ENCODE measurements at places on chromosomes 1 and 21. TPM values are rescaled to one million over a fixed set of nuclear protein-coding genes. Genes with fewer than 3 reads are reported as not detected.

The MPZ gene
- 1.9 TPM for polyA plus RNA-seq

DNA sequence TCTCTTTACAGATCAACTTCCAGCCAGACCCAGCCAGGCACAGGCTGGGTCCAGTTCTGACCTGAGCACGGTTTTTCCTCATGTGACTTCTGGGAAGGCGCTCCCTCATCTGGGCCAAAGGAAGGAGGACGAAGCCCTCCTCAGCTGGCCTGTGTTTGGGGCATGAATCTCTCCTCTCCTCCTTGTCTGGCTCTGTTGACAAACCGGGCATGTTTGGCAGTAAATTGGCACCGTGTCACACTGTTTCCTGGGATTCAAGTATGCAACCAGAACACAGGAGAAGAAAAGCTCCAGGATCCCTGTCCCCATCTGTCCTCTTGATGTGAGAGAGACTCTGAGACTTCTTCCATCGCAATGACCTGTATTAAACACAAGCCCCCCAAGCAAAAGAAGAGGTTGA, 18.3 kb downstream of the NECAP2 start:
- H3K4me3 ChIP-seq, result no peak overlapping the region
- no peak overlapping the region for H3K27ac ChIP-seq
- DNase-seq, result no peak

The FAM72A gene
- 0.44 TPM for polyA plus RNA-seq

GRCh38 chr1:54220004-54220811, 20.2 kb downstream of the MRPL37 start:
- H3K27ac ChIP-seq, result peak overlapping the region; percentile 67
- peak; percentile 85 for DNase-seq
- no peak overlapping the region for H3K4me3 ChIP-seq
- peaks cover 20% of the 10 kb centered on the region for H3K4me1 ChIP-seq
- no peaks in the 10 kb centered on the region for H3K27me3 ChIP-seq
- no peaks in the 10 kb centered on the region for H3K36me3 ChIP-seq

GRCh38 chr1:20078711-20079110, 8.7 kb downstream of the PLA2G5 start:
- no peak overlapping the region for H3K4me3 ChIP-seq
- no peak for DNase-seq
- no peak overlapping the region for H3K27ac ChIP-seq
- no peaks in the 10 kb centered on the region for H3K36me3 ChIP-seq
- H3K27me3 ChIP-seq, result no peaks in the 10 kb centered on the region

The CFAP45 gene
- polyA plus RNA-seq, result 0.13 TPM

DNA sequence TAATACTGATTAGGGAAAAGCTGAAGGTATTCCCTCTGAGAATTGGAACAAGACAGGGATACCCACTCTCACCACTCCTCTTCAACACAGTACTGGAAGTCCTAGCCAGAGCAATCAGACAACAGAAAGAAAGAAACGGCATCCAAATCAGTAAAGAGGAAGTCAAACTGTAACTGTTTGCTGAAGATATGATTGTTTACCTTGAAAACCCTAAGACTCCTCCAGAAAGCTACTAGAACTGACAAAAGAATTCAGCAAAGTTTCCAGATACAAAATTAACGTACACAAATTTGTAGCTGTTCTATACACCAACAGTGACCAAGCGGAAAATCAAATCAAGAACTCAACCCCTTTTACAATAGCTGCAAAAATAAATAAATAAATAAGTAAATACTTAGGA, 78.6 kb downstream of the EXTL2 start:
- no peak overlapping the region for H3K27ac ChIP-seq
- H3K4me1 ChIP-seq, result no peaks in the 10 kb centered on the region
- DNase-seq, result no peak

GRCh38 chr1:220838578-220838977, 40.7 kb upstream of the HLX start:
- no peak overlapping the region for H3K27ac ChIP-seq
- H3K4me3 ChIP-seq, result no peak overlapping the region
- DNase-seq, result no peak
- no peaks in the 10 kb centered on the region for H3K4me1 ChIP-seq

- DNase-seq, result no peak
- no peaks in the 10 kb centered on the region for H3K4me1 ChIP-seq
- H3K36me3 ChIP-seq, result no peaks in the 10 kb centered on the region
- H3K27ac ChIP-seq, result no peak overlapping the region
- H3K4me3 ChIP-seq, result no peak overlapping the region
Measured at GRCh38 chr1:219143735-219144134, 29.9 kb upstream of the LYPLAL1 start.

GRCh38 chr1:43303471-43304313, 2.9 kb downstream of the TIE1 start:
- H3K4me1 ChIP-seq, result peaks cover 6% of the 10 kb centered on the region
- DNase-seq, result no peak
- no peak overlapping the region for H3K27ac ChIP-seq
- H3K4me3 ChIP-seq, result peak overlapping the region; percentile 42
- no peaks in the 10 kb centered on the region for H3K36me3 ChIP-seq
- H3K27me3 ChIP-seq, result no peaks in the 10 kb centered on the region

- H3K27ac ChIP-seq, result no peak overlapping the region
- no peak for DNase-seq
- no peak overlapping the region for H3K4me3 ChIP-seq
- peaks cover 25% of the 10 kb centered on the region for H3K27me3 ChIP-seq
- no peaks in the 10 kb centered on the region for H3K36me3 ChIP-seq
- no peaks in the 10 kb centered on the region for H3K4me1 ChIP-seq
Measured at GRCh38 chr21:45598109-45598508, 45.4 kb upstream of the PCBP3 start.

- H3K4me3 ChIP-seq, result peak overlapping the region; percentile 35
- DNase-seq, result no peak
- H3K27ac ChIP-seq, result peak overlapping the region; percentile 77
- no peaks in the 10 kb centered on the region for H3K36me3 ChIP-seq
Measured at GRCh38 chr1:61132645-61133334, 50.4 kb downstream of the NFIA start.

- no peaks in the 10 kb centered on the region for H3K36me3 ChIP-seq
- no peaks in the 10 kb centered on the region for H3K27me3 ChIP-seq
- no peak overlapping the region for H3K4me3 ChIP-seq
Measured at GRCh38 chr1:198691063-198691462, 52.2 kb downstream of the PTPRC start.

DNA sequence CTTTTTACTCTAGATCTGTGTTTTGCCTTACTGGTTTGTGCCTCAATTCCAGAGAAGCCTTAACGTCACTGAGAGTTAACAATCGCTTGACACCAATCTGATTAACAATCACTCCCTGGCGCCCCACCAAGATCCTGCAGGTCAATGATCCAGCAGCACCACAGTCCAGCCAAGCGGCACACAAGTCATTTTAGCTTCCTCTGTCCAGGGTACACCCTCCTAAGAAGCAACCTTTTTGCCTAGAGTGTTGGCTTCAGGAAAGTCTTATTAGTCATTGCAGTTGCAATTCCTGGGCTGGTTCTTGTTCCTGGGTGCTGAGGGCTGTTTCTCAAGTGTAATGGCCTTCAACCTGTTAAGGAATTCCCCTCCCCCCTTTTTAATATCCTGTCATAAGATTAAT, 323.0 kb upstream of the USP25 start:
- no peak overlapping the region for H3K4me3 ChIP-seq
- no peaks in the 10 kb centered on the region for H3K4me1 ChIP-seq
- no peak overlapping the region for H3K27ac ChIP-seq
- no peaks in the 10 kb centered on the region for H3K27me3 ChIP-seq
- H3K36me3 ChIP-seq, result no peaks in the 10 kb centered on the region

GRCh38 chr1:212638492-212639151, 30.1 kb downstream of the ATF3 start:
- peaks cover 7% of the 10 kb centered on the region for H3K27me3 ChIP-seq
- H3K4me1 ChIP-seq, result peaks cover 4% of the 10 kb centered on the region
- H3K27ac ChIP-seq, result peak overlapping the region; percentile 68
- H3K36me3 ChIP-seq, result no peaks in the 10 kb centered on the region

DNA sequence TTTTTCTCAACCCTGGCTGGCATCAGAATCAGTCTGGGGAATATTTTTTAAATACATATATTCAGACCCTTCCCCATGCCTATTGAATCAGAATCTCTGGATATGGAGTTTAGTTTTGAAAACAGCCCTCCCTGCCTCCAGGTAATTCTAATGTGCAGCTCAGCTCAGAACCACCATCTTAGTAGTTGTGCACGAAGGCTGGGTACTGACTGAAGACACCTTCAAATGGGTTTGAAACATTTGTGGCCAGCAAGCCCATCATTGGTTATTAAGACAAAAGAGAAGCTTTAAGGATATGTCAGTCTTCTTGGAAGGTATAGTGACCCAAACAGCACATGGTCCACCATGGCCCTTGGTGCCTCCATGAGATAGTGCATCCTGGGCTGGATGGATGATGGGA, 7.1 kb downstream of the LRRC8D start:
- H3K4me3 ChIP-seq, result no peak overlapping the region
- DNase-seq, result no peak
- peaks cover 3% of the 10 kb centered on the region for H3K36me3 ChIP-seq
- no peaks in the 10 kb centered on the region for H3K27me3 ChIP-seq
- peaks cover 5% of the 10 kb centered on the region for H3K4me1 ChIP-seq

DNA sequence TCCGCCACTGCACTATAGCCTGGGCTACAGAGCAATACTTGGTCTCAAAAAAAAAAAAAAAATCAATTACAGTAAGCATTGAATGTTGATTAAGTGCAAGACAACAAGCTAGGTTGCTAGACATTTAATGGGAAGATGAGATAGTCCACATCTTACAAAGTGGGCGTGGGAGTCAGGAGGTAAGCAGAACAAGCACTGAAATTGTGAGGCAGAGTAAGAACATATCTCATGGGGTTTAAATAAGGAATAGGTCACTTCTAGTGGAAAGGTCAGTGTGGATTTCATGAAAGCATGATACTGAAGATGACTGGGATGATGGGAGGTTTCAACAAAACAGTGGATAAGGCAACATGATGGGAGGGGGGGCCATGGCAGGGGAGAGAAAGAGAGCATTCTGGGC, 1.9 kb upstream of the OLFML2B start:
- DNase-seq, result no peak
- H3K36me3 ChIP-seq, result no peaks in the 10 kb centered on the region
- peaks cover 6% of the 10 kb centered on the region for H3K4me1 ChIP-seq
- peaks cover 5% of the 10 kb centered on the region for H3K27me3 ChIP-seq
- no peak overlapping the region for H3K4me3 ChIP-seq
- H3K27ac ChIP-seq, result no peak overlapping the region

- DNase-seq, result no peak
- no peaks in the 10 kb centered on the region for H3K27me3 ChIP-seq
- H3K36me3 ChIP-seq, result no peaks in the 10 kb centered on the region
- no peak overlapping the region for H3K27ac ChIP-seq
- H3K4me1 ChIP-seq, result no peaks in the 10 kb centered on the region
Measured at GRCh38 chr1:244349103-244349531, 102.6 kb downstream of the ADSS2 start.

The HMCN1 gene
- polyA plus RNA-seq, result 1.5 TPM

GRCh38 chr21:28899744-28900143, 92.9 kb downstream of the LTN1 start:
- no peaks in the 10 kb centered on the region for H3K36me3 ChIP-seq
- no peak overlapping the region for H3K27ac ChIP-seq
- no peak for DNase-seq
- no peak overlapping the region for H3K4me3 ChIP-seq
- no peaks in the 10 kb centered on the region for H3K27me3 ChIP-seq

DNA sequence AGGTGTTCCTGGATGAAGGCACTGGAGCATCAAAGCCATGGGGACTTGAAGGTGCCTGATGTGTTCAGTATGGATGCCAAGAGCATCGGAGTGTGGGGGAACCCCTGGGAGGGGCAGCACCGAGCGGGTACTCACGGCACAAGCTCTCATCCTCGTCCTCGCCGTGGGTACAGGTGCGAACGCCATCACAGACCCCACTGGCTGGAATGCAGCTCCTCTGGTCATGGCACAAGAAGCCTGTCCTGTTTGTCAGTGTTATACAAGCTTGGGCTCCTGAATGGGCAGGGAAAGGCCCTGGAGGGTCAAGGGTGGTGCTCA, 6.0 kb downstream of the LDLRAD1 start:
- no peak overlapping the region for H3K27ac ChIP-seq
- H3K27me3 ChIP-seq, result peaks cover 5% of the 10 kb centered on the region
- no peak overlapping the region for H3K4me3 ChIP-seq

The SLC9C2 gene
- polyA plus RNA-seq, result not detected

GRCh38 chr1:160643138-160643537, 3.7 kb downstream of the SLAMF1 start:
- H3K4me1 ChIP-seq, result no peaks in the 10 kb centered on the region
- H3K4me3 ChIP-seq, result no peak overlapping the region
- DNase-seq, result no peak
- no peaks in the 10 kb centered on the region for H3K27me3 ChIP-seq

The TNFAIP8L2 gene
- 1.1 TPM for polyA plus RNA-seq

DNA sequence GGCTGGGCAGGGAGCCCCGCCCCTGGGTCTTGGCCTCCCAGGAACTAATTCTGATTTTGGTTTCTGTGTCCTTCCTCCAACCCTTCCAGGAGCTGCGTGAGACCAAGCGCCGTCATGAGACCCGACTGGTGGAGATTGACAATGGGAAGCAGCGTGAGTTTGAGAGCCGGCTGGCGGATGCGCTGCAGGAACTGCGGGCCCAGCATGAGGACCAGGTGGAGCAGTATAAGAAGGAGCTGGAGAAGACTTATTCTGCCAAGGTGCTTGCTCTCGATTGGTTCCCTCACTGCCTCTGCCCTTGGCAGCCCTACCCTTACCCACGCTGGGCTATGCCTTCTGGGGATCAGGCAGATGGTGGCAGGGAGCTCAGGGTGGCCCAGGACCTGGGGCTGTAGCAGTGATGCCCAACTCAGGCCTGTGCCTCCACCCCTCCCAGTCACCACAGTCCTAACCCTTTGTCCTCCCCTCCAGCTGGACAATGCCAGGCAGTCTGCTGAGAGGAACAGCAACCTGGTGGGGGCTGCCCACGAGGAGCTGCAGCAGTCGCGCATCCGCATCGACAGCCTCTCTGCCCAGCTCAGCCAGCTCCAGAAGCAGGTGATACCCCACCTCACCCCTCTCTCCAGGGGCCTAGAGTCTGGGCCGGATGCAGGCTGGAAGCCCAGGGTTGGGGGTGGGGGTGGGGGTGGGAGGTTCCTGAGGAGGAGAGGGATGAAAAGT, 18.5 kb upstream of the SEMA4A start:
- no peaks in the 10 kb centered on the region for H3K27me3 ChIP-seq
- H3K4me3 ChIP-seq, result no peak overlapping the region
- DNase-seq, result no peak
- peaks cover 7% of the 10 kb centered on the region for H3K4me1 ChIP-seq

The THEM5 gene
- not detected for polyA plus RNA-seq

DNA sequence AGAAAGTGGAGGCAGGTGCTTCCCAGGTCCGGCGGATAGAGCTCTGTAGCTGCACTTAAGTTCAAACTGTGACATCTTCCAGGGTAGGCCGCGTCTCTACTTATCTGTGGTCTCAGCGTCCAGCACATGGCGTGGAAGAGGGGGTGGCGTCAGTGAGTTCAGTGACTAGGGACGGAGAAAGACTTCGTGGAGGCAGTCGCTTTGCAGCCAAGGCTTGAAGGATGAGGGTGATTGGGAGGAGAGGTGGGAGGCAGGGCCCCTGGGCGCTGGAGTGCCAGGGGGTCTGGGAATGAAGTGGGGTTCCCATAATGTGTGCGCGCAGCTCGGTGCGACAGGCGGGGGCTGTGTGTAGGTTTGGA, 444 bp upstream of the AGO1 start:
- H3K36me3 ChIP-seq, result no peaks in the 10 kb centered on the region
- H3K27ac ChIP-seq, result no peak overlapping the region
- H3K4me3 ChIP-seq, result peak overlapping the region; percentile 98
- DNase-seq, result no peak
- H3K27me3 ChIP-seq, result no peaks in the 10 kb centered on the region

The SNX7 gene
- 1.8 TPM for polyA plus RNA-seq

GRCh38 chr1:224433041-224433691, 1.4 kb downstream of the WDR26 start:
- H3K27me3 ChIP-seq, result no peaks in the 10 kb centered on the region
- peaks cover 43% of the 10 kb centered on the region for H3K4me1 ChIP-seq
- DNase-seq, result no peak
- H3K4me3 ChIP-seq, result peak overlapping the region; percentile 85

The LENEP gene
- polyA plus RNA-seq, result not detected

The VPS26C gene
- polyA plus RNA-seq, result 52.5 TPM
